NCI-H2227 treated with DMSO at 0.1 percent for 48 hours (cell line): ENCODE measurements at places on chromosomes 1 and 21.

GRCh38 chr1:109923131-109923945, 12.7 kb downstream of the CSF1 start:
- no peak for DNase-seq

DNA sequence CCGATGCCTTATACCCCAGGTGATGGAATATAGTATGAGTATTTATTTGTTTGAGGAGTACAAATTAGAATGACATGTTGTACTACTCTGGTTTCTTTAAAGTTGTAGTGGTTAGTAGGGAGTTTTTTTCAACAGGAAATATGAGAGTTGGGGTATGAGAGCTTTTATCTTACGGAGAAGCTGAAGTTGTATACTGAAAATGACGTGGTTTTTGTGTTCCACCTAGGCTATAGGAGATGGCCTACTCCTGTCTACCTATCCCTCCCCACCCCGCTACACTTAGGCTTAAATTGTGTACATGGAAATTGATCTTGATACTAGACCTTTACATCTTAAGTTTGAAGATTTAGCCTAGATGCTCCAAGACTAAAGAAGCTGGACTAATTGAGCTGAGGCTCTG, 6.8 kb upstream of the HAX1 start:
- no peak for DNase-seq

DNA sequence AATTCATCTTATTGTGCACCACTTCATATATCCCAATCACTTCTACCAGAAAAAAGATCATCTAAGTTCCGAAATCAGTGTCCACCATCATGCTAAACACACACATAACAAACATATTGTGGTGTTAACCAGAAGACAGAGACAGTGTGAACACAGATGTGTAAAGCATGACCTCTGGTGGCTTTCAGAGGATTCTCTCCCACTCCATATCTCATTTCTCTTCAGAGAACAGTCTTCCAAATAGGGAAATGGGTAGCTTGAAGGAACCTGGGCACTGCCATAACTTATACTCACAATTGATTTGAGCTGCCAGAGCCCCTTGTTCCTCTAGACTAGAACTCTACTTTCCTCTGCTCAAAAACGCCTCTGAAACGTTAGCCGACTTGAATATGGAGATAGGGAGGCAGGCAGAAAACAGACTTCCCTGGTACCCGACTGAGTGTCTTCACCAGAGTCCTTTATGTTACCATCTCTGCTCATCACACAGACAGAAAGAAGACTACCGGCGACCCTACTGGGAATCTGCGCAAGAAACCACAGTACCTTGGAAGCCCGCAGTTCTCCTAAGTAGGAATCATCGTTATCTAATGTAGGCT, 1.8 kb upstream of the ELAPOR1 start:
- DNase-seq: peak; percentile 56

DNA sequence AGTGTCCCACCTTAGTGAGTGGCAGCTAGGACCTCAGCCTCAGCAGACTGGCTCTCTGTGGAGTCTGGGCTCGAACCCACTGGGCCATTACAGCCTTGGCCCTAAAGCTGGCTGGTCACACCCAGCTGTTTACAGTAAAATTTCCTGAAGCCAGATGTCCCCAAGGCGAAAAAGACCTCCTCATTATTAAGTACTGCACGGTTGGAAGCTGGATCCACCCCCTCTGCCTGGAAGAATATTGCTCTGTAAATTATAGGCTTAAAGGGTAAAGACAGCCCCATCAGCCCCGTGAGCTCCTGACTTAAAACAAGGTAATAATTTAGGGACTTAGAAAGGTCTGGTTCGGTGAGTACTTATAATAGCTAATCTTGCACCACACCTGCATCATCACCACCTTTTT, 30.3 kb upstream of the TMEM51 start:
- peak; percentile 92 for DNase-seq

GRCh38 chr1:225653463-225654276, 747 bp upstream of the ENAH start:
- peak; percentile 73 for DNase-seq

DNA sequence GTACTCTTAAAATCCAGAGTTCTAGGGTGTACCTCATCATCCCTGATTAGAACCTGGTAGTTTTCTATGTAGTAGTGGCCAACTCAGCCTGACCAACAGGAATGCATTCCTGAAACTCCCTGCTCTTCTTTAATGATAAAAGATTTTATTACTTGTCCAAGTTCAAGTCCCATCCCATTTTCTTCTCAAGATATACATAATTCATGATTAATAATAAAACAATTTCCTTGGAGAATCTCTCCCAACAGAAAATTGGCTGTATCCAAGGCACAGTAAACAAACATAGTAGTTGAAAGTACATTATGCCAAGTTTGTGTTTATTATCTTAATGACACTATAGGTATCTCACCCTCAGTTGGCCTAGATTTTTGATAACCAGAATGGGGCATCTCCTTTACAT, 714.1 kb upstream of the ADAMTS5 start:
- no peak for DNase-seq

GRCh38 chr1:33008051-33008914, 28.4 kb downstream of the AK2 start:
- no peak for DNase-seq

- no peak for DNase-seq
These were observed 132.9 kb upstream of the POU3F1 start for GRCh38 chr1:38179483-38179882.

GRCh38 chr1:63148825-63149645, 173.3 kb upstream of the FOXD3 start:
- DNase-seq: no peak

DNA sequence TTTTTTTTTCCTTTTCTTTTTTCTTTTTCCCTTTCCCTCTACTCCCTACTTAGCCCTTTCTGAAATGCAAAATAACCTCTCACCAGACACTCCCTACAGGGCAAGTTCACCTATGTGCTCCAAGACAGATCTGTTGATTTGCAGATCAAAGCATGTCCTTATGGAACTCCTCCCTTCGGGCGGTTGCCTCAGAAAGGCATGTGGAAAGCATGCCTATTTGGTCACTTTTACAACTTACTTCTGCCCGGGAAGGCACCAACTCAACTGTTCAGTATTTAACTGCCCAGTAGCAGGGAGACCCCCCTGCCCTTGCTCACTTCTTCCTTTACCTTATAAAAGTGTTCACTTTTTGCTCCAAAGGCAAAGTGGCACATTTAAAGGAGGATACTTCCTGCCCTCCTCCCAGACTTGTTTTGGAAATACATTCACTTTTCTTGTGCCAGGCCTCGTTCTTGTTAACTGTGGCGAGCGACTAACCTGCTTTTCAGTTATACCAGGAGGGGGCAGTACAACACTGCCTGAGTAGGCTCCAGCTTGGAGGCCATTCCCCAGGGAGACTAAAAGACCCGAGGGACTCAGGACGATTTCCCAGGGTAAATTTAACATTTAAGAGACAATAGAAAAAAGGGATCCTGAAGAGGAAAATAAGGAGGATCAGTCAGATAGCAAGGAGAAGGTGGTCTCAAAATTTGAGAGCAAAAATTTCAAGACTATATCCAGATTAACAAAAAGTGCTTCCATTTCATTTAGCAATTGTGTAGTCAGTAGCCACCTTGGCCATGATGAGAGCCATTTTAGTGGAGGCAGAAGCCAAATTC, 12.3 kb upstream of the SLAMF7 start:
- DNase-seq: peak; percentile 44

DNA sequence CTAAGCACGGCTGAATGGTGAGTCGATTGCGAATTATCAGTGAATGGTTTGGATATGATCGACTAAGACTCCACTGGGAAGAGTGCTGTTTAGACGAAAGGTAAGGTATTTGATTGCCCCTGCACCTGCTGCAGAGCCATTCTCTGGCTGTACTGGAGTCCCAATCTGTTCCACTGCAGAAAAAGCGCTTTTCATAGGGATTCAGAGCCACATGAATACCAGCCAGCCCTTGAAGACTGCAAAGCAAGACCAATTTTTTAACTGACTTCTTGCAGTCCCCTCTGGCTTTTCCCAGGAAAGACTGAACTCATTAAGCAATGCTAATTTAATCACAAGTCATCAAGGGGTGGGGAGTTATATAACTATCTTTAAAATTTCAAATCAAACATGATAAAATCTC, 1.3 kb downstream of the GREM2 start:
- DNase-seq: no peak

GRCh38 chr1:172533513-172534151, 682 bp downstream of the SUCO start:
- DNase-seq: peak; percentile 29

DNA sequence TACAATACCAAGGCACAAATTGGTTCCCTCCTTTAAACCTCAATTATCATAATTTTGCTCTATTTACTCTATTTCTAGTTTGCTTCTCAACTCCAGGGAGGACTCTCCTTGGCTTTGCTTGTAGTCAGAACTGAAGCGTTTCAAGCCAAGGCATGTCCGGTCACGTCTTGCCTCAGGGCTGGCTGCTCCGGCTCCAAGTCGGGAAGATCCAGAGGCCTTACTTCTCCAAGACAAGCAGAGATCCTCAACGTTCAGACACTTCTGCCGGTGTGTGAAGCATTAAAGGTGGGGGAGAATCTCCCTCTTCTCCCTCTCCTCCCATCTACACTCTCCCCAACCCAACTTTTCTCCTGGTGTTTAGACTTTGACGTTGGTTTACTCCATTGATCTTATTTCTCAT, 7.2 kb upstream of the HHAT start:
- no peak for DNase-seq

- no peak for DNase-seq
These were observed 46.3 kb downstream of the IER5 start for GRCh38 chr1:181134543-181135436.

DNA sequence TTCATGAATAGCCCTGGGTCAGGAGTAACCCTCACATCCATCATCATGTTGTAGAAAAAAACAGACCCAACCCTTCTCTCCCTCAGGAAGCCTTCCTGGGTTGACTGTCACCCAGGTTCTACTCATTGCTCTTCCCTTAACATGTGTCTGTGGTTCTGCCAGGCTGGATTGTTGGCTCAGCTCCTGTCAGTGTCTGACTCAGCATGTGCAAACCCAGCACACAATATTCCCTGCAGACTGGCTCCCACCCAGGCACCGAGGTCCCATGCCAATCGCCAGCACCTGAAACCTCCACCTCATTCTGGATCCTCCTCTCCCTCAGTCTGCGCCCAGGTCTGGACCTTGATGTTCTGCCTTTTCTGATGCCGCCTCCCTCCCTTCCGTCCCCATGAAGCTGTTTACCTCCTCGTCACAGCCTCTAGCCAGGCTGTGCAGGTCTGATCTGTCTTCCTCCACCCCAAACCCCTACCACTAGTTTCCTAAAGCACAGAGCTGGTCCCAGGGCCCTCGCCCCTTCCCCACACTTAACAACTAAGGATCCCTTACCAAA, 4.3 kb upstream of the S100A8 start:
- DNase-seq: no peak

DNA sequence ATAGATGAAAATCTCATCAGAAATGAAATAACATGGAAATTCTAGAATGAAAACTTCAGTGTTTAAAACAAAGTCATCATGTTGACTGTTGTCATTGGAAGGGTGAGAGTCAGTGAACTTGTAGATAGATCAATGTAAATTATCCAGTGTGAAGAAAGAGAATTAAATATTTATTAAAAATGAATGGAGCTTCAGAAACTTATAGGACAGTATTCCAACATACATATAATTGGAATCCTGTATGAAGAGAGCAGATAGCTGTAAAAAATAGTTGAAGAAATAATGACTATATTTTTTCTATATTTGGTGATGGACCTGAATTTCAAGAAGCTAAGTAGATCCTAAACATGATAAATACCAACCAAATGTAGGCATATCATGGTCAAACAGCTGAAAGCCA, 60.0 kb downstream of the MAN1A2 start:
- DNase-seq: no peak

DNA sequence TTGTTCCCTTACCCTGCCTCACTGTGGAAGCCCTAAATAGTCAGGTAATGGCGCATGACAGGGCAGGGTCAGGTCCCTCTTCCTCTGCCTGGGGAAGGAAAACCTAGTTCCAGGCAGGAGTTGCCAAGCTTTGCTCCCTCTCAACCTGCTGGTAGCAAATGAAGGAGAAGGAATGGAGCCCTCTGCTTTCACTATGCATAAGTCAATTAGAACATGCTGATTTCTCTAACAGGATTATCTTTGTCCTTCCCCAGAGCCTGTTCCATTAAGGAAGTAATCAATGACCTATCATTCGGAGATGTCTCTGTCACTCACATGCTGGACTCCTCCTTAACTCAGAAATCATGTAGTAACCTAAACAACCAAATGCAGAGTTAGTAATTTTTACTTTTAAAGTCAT, 161.8 kb upstream of the NFIA start:
- DNase-seq: no peak

DNA sequence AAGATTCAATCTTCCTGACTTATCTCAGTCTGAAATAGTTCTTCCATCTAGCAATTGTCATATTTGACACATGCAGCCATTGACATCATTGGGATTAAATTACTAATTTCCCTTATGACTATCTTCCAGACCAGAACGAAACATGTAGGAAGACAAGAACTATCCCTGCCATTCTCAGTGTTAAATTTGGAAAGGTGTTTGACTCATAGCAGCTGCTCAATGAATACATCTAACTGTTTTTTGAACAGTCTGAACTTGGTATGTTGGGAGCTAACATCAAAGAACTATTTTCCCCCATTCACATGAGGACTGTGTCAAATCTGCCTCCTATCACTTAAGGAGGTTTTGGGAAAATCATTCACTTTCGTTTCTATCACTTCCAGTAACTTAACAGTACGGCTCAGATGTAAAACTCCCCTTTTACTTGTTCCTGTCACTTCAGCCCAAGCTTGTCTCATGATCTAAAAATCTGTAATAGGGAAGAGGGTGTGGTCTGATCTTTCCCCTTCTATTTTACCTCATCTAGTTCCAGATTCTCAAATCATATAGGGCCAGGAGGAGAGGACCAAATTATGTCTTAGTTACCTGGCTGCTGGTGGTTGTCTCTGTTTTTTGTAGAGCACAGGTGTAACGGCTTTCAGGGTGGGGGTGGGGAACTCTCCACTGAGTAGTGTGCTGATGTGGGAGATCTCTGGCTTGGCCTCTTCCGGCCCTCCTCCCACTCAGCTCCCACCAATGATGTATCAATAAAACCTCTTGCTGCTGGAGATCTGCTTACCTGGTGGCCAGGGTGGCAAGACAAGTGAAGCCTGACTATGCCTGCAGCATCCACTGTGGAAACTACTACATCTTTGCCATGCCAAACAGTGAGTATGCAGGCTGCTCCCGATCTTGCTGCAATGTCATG, 26.2 kb upstream of the SLAMF1 start:
- no peak for DNase-seq

DNA sequence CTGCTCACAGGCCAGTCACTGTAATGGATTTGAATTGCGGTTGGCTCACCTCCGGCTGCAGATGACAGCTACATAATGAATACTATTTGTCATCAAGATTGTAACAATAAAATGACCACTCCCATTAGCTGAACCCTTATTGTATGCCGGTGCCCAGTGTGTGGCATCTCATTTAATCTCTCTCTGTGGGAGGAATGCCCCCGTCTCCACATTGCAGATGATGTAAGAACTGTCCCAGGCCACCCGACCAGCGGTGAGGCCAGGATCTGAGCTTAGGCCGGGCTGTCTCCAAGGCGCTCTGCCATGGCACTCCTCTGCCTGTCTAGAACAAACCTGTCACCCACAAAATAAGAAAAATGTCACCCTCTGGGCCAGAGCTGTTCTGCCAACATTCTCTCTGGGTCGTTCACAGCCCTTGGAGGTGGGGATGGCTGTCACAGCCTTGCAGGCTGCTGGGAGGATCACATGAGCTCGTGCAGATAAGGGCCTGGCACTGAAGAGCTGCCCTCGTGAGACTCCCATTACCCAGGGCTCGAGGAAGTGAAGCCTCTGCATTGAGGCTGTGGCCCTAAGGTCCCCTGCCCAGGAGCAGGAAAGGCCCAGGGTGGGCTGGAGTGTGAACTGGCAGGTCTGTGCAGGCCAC, 52.7 kb downstream of the ECE1 start:
- no peak for DNase-seq

GRCh38 chr1:97759078-97759477, 161.8 kb downstream of the DPYD start:
- no peak for DNase-seq
